Activated naive CD8-positive, alpha-beta T cell treated with anti-CD3 and anti-CD28 coated beads, Interleukin-2, amount 50 U/mL, for 16 hours (primary cell): ENCODE measurements at places on chromosomes 12 and 14.
A peak's percentile ranks its signal among the peaks of the same experiment; 100 is the strongest.

GRCh38 chr14:94971750-94972149 lies 185.6 kb downstream of the DICER1 start:
- no peak for DNase-seq

DNA sequence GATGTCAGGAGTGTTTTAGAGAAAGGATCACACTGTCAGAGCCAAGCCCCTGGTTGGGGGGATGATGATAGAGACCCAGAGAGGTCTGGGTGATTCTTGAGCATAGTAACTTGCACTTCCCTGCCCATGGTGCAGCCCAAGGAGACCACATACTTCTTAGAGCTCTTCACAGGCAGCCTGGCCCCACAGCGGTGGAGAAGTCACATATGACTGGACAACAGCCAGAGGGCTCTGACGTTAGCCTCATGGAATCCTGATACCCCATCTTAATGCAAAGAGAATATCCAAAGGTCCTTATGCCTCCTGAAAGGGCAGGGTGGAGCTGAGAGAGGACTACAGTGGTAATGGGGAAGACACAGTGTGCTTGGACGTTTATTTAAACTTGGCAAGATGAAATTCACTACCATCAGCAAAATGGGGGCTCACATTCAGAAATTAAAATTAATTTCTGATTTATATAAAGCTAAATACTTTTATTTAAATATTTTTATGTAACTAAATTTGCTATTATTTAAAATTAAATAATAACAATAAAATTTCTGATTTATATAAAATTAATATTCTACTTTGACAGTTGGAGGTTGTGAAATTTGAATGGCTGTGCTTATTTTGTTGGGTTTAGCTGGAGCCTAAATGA lies 131.3 kb downstream of the KTN1 start:
- no peak for DNase-seq

DNA sequence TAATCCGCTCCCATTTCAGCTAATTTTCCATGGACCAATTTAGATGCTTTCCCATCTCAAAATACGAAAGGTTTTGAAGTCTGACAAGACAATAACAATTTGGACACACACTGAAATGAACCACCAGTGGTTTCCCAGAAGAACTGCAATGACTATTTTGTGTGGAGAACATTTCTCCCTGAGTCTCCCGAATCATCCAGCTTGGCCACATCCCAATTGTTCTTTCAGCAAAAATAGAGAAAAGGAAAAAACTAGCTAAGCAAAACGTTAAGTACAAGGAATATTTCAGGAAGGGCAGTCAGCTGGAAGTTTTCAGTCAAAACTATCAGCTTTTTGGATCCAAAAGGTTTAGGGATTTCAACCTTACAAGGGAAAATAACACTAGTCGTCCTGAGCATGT lies 390.6 kb downstream of the KCNH5 start:
- DNase-seq, result no peak

DNA sequence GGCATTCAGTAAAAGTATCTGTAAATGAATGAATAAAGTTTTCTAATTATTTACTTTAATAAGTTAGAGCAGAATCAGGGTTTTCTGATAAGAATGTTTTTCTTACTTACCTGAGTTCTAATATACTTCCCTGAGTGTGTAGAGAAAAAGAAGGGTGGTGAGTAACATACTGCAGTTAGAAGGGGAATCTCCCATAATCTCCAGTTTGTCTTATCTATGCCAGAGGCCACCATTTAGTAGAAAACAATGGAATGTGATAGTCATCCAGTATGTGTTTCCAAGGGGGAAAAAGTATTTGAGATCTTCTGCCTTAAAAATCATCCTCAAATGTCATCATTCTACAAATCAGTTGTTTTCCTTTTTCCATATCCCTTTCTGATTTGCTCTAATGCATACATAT lies 56.5 kb upstream of the PAWR start:
- no peak for DNase-seq

DNA sequence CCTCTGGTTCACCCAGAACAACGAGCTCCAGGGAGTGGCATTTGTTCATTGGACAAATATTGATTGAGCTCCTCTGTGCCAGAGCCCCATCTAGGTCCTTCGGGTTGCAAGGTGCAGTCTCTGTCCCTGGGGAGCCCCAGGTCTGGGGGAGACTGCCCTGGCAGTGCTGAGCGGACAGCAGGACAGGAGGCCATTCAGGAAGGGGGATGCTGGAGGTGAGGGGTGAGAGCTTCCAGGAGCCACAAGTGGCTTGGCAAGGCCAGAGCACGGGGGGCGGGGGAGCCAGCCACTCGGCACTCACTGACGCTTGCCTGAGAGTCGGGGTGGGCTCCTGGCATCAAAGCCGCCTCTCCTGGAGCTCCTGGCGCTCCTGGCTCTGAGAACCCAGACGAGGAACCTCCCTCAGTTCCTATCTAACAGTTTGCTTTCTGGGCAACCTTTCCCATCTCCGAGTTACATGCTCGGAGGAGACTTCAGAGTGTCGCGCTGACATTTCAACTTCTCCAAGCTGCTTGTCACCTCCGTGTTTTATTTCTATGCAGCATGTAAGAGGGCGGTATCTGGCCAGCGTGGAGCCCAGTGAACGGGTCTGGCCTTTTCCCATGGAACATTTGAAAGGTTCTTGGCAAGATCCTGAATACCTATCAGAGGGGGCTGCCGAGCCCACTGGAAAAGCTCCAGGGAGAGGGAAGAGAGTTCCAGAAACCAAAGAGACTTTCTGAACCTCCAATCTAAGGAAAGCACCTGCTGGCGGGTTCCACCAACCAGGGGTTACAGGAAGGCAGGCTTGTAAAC lies 62.0 kb upstream of the BCL11B start:
- DNase-seq, result no peak

DNA sequence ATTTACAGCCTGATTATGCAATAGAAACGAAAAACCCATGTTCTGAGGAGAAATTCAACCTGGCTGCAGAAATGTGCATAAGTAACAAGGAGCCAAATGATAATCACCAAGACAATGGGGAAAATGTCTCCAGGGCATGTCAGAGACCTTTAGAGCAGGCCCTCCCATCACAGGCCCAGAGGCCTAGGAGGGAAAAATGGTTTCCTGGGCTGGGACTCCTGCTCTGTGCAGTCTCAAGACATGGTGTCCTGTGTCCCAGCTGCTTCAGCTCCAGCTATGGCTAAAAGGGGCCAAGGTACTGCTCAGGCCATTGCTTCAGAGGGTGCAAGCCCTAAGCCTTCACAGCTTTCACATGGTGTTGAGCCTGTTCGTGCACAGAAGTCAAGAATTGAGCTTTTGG lies 156.0 kb downstream of the SLC35F4 start:
- DNase-seq, result no peak

DNA sequence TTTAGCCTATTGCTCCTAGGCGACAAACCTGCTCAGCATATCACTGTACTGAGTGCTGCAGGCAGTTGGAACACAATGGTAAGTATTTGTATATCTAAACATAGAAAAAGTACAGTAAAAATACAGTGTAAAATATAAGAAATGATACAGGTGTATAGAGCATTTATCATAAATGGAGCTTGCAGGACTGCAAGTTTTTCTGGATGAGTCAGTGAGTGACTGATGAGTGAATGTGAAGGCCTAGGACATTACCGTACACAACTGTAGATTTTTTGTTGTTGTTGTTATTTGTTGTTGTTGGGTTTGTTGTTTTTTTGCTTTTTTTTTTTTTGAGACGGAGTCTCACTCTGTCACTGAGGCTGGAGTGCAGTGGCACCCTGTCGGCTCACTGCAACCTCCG lies 33.4 kb downstream of the PNMA1 start:
- no peak for DNase-seq

DNA sequence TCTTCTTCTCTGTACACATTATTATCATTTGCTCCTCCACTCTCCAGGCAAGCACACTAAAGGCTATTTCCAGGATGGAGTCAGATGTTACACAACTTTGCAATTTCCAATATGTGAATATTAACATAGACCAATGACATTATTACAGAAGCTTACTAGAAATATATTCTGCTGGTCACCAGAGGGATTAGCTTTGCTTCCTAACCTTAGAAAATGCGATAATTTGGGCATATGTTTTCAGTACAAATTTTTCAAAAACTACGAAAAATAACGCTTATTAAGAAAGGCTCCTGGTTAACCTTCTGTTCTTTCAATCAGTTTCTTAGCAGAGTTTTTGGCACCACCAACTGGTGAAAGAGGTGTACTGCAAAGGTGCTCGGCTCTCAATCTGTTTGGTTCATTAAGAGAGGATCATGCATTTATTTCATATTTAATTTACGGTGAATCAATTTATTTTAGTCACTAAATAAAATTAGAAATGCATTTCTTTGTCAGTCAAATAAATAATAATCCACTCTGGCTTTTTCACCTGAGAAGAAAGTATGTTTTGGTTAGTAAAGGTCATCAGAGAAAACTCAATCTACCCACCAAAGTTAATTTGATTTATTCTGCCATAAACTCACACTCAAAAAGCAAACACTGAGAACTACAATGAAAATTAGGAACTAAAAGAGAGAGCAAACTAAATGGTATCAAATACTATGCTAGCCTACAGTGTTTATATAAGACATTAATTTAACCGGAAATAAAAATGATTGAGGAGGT lies 39.2 kb downstream of the EFCAB11 start:
- peak; percentile 27 for DNase-seq
